ENCODE measurements at places on chromosomes 3 and 15. TPM values are rescaled to one million over a fixed set of nuclear protein-coding genes. Genes with fewer than 3 reads are reported as not detected.

Gene SNAP23
- 62.8 TPM for total RNA-seq

DNA sequence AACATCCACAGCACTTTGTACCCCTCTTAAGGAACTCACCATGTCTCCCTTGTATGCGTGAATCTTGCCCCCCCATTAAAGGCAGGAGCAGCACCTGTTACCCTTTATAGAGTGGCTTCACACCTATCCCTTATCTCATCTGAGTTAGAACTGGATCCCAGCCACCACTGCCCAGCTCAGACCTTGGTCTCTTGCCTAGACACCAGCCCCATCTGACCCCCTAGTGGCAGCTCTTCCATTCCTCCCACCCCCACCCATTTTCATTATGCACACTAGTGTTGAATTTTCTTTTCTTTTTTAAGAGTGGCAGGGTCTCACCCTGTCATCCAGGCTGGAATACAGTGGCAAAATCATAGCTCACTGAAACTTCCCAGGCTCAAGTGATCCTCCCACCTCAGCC, 3.2 kb upstream of the ZFYVE19 start:
- DNase-seq, result no peak

Gene SLC27A2
- total RNA-seq, result 0.34 TPM

DNA sequence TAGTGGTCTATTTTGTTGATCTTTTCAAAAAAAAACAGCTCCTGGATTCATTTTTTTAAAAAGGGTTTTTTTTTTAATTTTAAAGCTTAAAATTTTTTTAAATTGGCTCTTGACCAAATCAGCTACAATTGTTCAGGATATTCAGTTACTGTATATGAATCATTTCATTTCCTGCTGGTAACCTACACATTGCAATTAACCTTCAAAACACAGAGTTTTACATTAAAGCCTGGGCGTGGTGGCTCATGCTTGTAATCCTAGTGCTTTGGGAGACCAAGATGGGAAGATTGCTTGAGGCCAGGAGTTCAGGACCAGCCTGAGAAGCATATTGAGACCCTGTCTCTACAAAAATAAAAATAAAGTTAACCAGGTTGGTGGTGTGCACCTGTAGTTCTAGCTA, 163.4 kb downstream of the ALDH1A2 start:
- DNase-seq, result no peak

DNA sequence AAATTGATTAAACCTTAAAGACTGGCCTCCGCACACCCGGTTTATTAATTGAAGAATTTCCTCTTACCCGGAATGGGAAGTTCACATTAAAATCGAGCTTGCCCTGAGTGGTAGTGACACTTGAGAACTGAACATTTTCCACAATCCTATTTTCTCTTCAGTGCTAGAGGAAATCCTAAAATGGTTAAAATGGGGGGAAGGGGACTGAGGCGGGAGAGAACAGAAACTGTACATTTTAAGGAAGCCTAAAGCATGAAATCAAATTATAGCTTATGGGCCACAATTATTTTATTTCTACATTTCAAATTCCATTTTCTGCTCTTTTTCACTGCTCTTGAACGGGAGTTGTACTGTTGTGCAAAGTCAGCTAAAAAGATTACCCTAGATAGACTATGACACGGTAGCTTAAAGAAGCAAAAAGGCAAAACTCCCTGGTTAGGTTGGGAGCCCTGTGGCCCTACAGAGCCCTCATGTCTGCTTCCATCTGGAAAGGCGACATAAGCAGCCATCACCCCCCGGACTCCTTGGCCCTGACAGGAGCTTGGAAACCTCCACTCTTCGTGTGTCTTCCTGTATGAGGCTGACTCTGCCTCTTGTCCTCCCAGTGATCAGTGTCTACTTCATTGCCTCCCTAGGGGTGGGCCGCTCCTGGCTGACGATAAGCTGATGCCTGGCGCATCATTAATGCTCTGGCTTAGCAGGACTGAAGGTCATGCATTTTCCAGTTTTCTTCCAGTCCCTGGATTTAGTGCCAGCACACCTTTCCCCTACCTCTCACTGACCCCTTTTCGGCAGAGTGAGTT, 79.3 kb downstream of the EEFSEC start:
- DNase-seq, result no peak

Gene XIRP1
- total RNA-seq, result not detected

DNA sequence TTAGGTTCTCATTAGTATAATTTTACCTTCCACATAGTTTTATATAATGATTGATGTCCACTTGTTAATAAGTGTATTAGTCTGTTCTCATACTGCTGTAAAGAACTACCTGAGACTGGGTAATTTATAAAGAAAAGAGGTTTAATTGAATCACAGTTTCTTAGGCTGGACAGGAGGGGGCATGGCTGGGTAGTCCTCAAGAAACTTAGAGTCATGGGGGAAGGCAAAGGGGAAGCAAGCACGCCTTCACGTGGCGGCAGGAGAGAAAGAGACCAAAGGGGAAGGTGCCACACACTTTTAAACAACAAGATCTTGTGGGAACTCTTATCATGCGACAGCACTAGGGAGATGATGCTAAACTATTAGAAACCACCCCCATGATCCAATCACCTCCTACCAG, 19.2 kb downstream of the DZIP3 start:
- no peak for DNase-seq

GRCh38 chr3:156070028-156070427, 50.4 kb upstream of the KCNAB1 start:
- DNase-seq, result no peak

Measured in SK-MEL-5 (cell line).